ENCODE measurements at places on chromosomes 4 and X. TPM values are rescaled to one million over a fixed set of nuclear protein-coding genes. Genes with fewer than 3 reads are reported as not detected.

AREG gene
- total RNA-seq: not detected

GLRA2 gene
- not detected for total RNA-seq

ENAM gene
- total RNA-seq: not detected

CCNB3 gene
- 0.09 TPM for total RNA-seq

SMAD1 gene
- total RNA-seq: 12.5 TPM

AGTR2 gene
- not detected for total RNA-seq

All from smooth muscle cell of bladder (primary cell).